Keratinocyte (primary cell): ENCODE measurements at places on chromosomes 5 and 9. TPM values are rescaled to one million over a fixed set of nuclear protein-coding genes. Genes with fewer than 3 reads are reported as not detected.
A peak's percentile ranks its signal among the peaks of the same experiment; 100 is the strongest.

- no peaks in the 10 kb centered on the region for H3K27me3 ChIP-seq
- peak; percentile 69 for DNase-seq
- H3K27ac ChIP-seq: peak overlapping the region; percentile 34
- H3K36me3 ChIP-seq: no peaks in the 10 kb centered on the region
Measured at GRCh38 chr9:87862536-87863268, 20.0 kb upstream of the SPATA31E1 start.

- H3K4me1 ChIP-seq: no peaks in the 10 kb centered on the region
- H3K27me3 ChIP-seq: no peaks in the 10 kb centered on the region
- H3K4me3 ChIP-seq: no peak overlapping the region
- no peaks in the 10 kb centered on the region for H3K36me3 ChIP-seq
Measured at GRCh38 chr5:19975795-19976194, 12.2 kb downstream of the CDH18 start.

- H3K4me1 ChIP-seq: no peaks in the 10 kb centered on the region
- no peaks in the 10 kb centered on the region for H3K27me3 ChIP-seq
- H3K27ac ChIP-seq: no peak overlapping the region
- no peak overlapping the region for H3K4me3 ChIP-seq
- no peaks in the 10 kb centered on the region for H3K36me3 ChIP-seq
Measured at GRCh38 chr9:85871008-85871407, 69.9 kb upstream of the NAA35 start.

- H3K36me3 ChIP-seq: no peaks in the 10 kb centered on the region
- no peak overlapping the region for H3K4me3 ChIP-seq
- no peak for DNase-seq
- no peaks in the 10 kb centered on the region for H3K27me3 ChIP-seq
Measured at GRCh38 chr5:103943230-103943629, 380.6 kb upstream of the NUDT12 start.

GRCh38 chr5:56434986-56435385 is 201.9 kb upstream of the ANKRD55 start:
- no peaks in the 10 kb centered on the region for H3K36me3 ChIP-seq
- no peak for DNase-seq
- no peaks in the 10 kb centered on the region for H3K27me3 ChIP-seq
- H3K4me1 ChIP-seq: no peaks in the 10 kb centered on the region

GRCh38 chr9:133495327-133496293 is 16.7 kb upstream of the SLC2A6 start:
- no peaks in the 10 kb centered on the region for H3K36me3 ChIP-seq
- H3K27me3 ChIP-seq: peaks cover 10% of the 10 kb centered on the region
- no peak for DNase-seq
- no peak overlapping the region for H3K27ac ChIP-seq
- peaks cover 12% of the 10 kb centered on the region for H3K4me1 ChIP-seq

DNA sequence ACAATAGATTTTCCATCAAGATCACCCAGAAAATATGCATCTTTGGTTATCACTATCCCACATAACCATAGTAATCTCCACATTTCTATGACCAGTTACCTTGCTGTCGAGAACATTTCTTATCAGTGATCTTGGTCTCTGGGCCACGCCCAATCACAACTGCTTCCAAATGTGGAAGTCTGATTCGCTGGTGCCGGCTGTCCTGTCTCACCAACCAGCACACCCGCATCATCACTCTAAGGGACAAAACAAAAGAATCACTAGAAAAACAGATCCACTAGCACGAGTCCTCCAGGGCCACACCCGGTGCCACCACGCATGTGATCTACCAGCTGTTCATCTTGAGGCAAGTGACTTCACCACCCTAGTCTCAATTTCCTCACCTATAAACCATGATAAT is 11.8 kb downstream of the APTX start:
- no peak overlapping the region for H3K27ac ChIP-seq
- peaks cover 2% of the 10 kb centered on the region for H3K4me1 ChIP-seq
- H3K36me3 ChIP-seq: peaks cover 16% of the 10 kb centered on the region
- H3K4me3 ChIP-seq: no peak overlapping the region
- H3K27me3 ChIP-seq: no peaks in the 10 kb centered on the region
- no peak for DNase-seq

GRCh38 chr9:129968690-129969485 is 74.1 kb downstream of the FNBP1 start:
- no peaks in the 10 kb centered on the region for H3K27me3 ChIP-seq
- H3K36me3 ChIP-seq: peaks cover 1% of the 10 kb centered on the region
- DNase-seq: no peak

DNA sequence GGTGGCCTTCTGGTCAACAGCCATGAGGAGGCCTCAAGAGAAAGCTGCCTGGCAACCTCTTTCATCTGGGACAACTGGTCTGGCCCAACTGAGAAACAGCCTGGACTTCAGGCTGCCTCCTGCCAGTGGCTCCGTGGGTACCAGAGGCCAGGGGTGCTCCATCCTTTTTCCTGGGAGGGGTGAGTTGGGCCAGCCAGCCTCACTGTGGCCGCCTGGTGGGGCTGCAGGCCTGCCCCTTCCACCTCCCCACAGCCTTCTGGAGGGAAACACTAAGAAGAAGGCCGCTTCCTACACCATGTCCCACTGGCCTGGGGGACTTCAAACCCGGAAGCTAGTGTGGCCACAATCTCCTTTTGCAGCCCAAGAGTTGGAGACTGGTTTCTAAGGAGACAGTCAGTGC is 13.8 kb upstream of the NKD2 start:
- no peak for DNase-seq
- H3K36me3 ChIP-seq: no peaks in the 10 kb centered on the region
- no peak overlapping the region for H3K4me3 ChIP-seq
- no peaks in the 10 kb centered on the region for H3K4me1 ChIP-seq
- peaks cover 30% of the 10 kb centered on the region for H3K27me3 ChIP-seq
- H3K27ac ChIP-seq: no peak overlapping the region

GRCh38 chr5:73139485-73139884 is 19.1 kb downstream of the TMEM171 start:
- no peak for DNase-seq
- H3K4me3 ChIP-seq: no peak overlapping the region
- no peak overlapping the region for H3K27ac ChIP-seq
- no peaks in the 10 kb centered on the region for H3K27me3 ChIP-seq
- H3K36me3 ChIP-seq: no peaks in the 10 kb centered on the region
- H3K4me1 ChIP-seq: peaks cover 8% of the 10 kb centered on the region

DNA sequence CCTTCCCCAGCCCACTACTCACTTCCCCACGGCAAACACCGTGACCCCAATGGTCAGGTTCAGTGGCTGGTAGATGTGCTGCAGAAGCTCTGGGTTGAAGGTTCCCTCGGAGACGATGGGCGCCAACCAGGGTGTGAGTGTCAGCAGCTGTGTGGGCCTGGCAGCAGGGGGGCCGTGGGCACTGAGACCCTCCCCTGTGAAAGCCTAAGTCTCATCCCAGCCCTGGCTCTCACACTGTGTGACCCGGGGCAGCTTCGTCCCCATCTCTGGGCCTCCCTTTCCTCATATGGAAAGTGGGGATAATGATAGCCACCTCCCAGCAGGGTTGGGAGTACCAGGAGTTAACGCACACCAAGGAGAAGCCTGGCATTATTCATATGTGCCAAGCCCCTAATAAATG is 8.6 kb downstream of the GBGT1 start:
- H3K4me3 ChIP-seq: no peak overlapping the region
- DNase-seq: no peak
- no peaks in the 10 kb centered on the region for H3K4me1 ChIP-seq
- no peaks in the 10 kb centered on the region for H3K27me3 ChIP-seq

DNA sequence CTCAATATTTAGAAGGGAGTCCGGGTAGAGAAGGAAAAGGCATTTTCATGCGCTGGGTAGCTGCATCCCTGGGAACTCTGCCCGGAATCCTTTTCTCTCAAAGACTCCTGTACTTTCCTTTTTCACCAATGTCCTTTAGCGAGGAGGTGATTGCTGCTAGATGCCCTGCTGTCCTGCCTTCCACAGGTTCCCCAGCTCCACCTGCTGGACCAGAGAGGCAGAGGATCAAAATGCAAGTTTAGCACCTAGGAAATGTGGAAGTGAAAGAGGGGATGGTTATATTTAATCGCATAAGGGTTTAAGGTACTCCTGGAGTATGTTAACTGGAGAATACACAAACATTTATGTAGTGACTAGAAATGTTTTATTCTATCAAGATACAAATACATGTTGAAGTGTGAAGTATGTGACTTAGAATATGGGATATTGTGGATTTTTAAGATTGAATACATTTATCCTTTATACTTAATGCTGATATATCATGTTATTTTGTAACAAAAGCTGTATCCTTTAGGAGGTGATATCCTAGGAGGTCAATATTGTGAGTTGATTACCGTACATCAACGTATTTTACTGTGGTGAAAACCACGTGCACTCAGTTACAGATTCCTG is 145.7 kb downstream of the ARHGAP26 start:
- DNase-seq: no peak
- no peak overlapping the region for H3K27ac ChIP-seq
- H3K27me3 ChIP-seq: no peaks in the 10 kb centered on the region
- no peaks in the 10 kb centered on the region for H3K36me3 ChIP-seq

GRCh38 chr9:94817291-94818177 is 91.0 kb downstream of the AOPEP start:
- no peak overlapping the region for H3K4me3 ChIP-seq
- H3K27me3 ChIP-seq: no peaks in the 10 kb centered on the region
- no peak for DNase-seq
- peak overlapping the region; percentile 59 for H3K27ac ChIP-seq
- no peaks in the 10 kb centered on the region for H3K36me3 ChIP-seq

- no peaks in the 10 kb centered on the region for H3K27me3 ChIP-seq
- no peaks in the 10 kb centered on the region for H3K4me1 ChIP-seq
- H3K27ac ChIP-seq: no peak overlapping the region
- H3K36me3 ChIP-seq: no peaks in the 10 kb centered on the region
- no peak overlapping the region for H3K4me3 ChIP-seq
Measured at GRCh38 chr9:82512728-82513127, 524.2 kb downstream of the SPATA31D1 start.

- H3K4me1 ChIP-seq: peaks cover 4% of the 10 kb centered on the region
- H3K4me3 ChIP-seq: no peak overlapping the region
- no peaks in the 10 kb centered on the region for H3K36me3 ChIP-seq
- no peak for DNase-seq
- H3K27ac ChIP-seq: no peak overlapping the region
Measured at GRCh38 chr9:88953381-88954029, 37.8 kb upstream of the S1PR3 start.

GRCh38 chr5:69276422-69277174 is 41.9 kb downstream of the CDK7 start:
- H3K4me1 ChIP-seq: peaks cover 3% of the 10 kb centered on the region
- H3K27me3 ChIP-seq: no peaks in the 10 kb centered on the region
- DNase-seq: no peak

GRCh38 chr5:65924366-65925043 is 1.9 kb upstream of the ERBIN start:
- peak overlapping the region; percentile 78 for H3K27ac ChIP-seq
- no peaks in the 10 kb centered on the region for H3K36me3 ChIP-seq
- H3K4me1 ChIP-seq: peaks cover 10% of the 10 kb centered on the region
- H3K4me3 ChIP-seq: peak overlapping the region; percentile 77

GRCh38 chr5:154794525-154795234 is 39.5 kb downstream of the LARP1 start:
- peaks cover 46% of the 10 kb centered on the region for H3K36me3 ChIP-seq
- H3K4me1 ChIP-seq: no peaks in the 10 kb centered on the region
- no peaks in the 10 kb centered on the region for H3K27me3 ChIP-seq
- H3K27ac ChIP-seq: no peak overlapping the region

DNA sequence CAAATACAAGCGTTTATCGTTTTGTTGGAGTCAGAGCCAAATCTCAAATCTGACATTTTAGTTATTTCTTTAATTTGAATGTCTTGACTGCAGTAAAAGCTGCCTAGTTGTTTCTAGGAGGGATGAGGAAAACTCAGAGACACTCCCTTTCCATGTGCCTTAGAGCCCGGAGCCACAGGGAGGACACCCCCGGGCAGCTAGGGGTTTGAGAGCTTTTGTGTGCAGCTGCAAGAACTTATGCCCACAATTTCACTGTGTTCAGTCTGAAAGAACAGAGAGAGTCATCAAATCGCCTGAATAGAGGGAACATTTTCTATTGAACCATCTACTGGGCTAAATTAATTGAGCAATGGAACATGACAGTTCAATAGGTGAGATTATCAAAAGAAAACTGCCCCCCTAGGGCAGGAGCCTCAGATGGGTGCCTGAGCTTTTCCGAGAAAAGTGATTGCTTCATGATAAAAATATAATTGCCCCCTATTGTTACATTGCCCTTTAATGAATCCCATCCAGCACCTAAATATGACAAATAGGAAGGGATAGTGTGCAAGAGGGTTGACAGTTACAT is 709.3 kb upstream of the RGMB start:
- H3K4me1 ChIP-seq: no peaks in the 10 kb centered on the region
- H3K27ac ChIP-seq: no peak overlapping the region
- H3K27me3 ChIP-seq: no peaks in the 10 kb centered on the region
- no peak for DNase-seq

DNA sequence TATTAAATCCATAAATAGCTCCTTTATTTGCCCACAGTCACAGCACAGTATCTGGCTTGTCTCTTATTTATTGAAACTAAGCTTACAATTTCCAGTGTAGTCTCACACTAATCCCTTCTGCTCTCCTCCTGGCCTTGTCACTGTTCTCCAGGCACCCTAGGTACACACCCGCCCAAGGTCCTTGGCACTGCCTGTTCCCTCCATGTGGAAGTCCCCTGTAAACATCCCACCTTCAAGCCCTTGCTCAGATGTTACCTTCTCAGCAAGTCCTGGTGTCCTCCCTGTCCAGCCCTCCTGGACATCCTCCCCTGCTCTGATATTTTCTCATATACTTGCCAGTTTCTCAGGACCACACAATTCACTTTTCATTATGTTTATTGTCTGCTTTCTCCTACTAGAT is 44.2 kb upstream of the CFAP157 start:
- no peaks in the 10 kb centered on the region for H3K27me3 ChIP-seq
- H3K27ac ChIP-seq: no peak overlapping the region
- no peak overlapping the region for H3K4me3 ChIP-seq
- no peaks in the 10 kb centered on the region for H3K4me1 ChIP-seq

- no peaks in the 10 kb centered on the region for H3K36me3 ChIP-seq
- peak overlapping the region; percentile 36 for H3K4me3 ChIP-seq
- H3K27me3 ChIP-seq: no peaks in the 10 kb centered on the region
- H3K4me1 ChIP-seq: no peaks in the 10 kb centered on the region
Measured at GRCh38 chr5:27403243-27403882, 365.0 kb upstream of the CDH9 start.

GRCh38 chr5:79974886-79975285 is 16.2 kb downstream of the MTX3 start:
- no peak overlapping the region for H3K4me3 ChIP-seq
- peak overlapping the region; percentile 69 for H3K27ac ChIP-seq
- H3K36me3 ChIP-seq: peaks cover 2% of the 10 kb centered on the region
- no peaks in the 10 kb centered on the region for H3K27me3 ChIP-seq

GRCh38 chr5:59099995-59100345 is 517.1 kb downstream of the RAB3C start:
- H3K27me3 ChIP-seq: no peaks in the 10 kb centered on the region
- H3K4me1 ChIP-seq: peaks cover 12% of the 10 kb centered on the region
- DNase-seq: no peak
- no peak overlapping the region for H3K4me3 ChIP-seq

Gene BSPRY
- 0.41 to 0.54 TPM (median 0.54 TPM) in 3 replicates for polyA plus RNA-seq

Gene IL11RA
- polyA plus RNA-seq: 1.7 to 7.6 TPM (median 3.1 TPM) in 3 replicates

Gene FGF10
- not detected in 3 replicates for polyA plus RNA-seq

Gene RXRA
- 9.7 to 17.2 TPM (median 16.7 TPM) in 3 replicates for polyA plus RNA-seq

Gene TTC16
- 0.03 to 0.05 TPM in 2 of 3 replicates, not detected in the other for polyA plus RNA-seq

Gene GALT
- polyA plus RNA-seq: 30.8 to 52.7 TPM (median 41.8 TPM) in 3 replicates

Gene FAM151B
- polyA plus RNA-seq: 0.80 to 1.0 TPM (median 0.83 TPM) in 3 replicates

Gene SMC5
- polyA plus RNA-seq: 8.1 to 16.5 TPM (median 9.1 TPM) in 3 replicates

Gene SH3TC2
- 13.8 to 19.0 TPM (median 18.9 TPM) in 3 replicates for polyA plus RNA-seq

Gene ZCCHC7
- 11.9 to 17.1 TPM (median 16.5 TPM) in 3 replicates for polyA plus RNA-seq

Gene C9orf40
- polyA plus RNA-seq: 2.6 to 5.1 TPM (median 3.5 TPM) in 3 replicates

Gene PPP2R2B
- 0.33 to 0.42 TPM (median 0.33 TPM) in 3 replicates for polyA plus RNA-seq
